ENCODE measurements at places on chromosomes 7 and 10.

DNA sequence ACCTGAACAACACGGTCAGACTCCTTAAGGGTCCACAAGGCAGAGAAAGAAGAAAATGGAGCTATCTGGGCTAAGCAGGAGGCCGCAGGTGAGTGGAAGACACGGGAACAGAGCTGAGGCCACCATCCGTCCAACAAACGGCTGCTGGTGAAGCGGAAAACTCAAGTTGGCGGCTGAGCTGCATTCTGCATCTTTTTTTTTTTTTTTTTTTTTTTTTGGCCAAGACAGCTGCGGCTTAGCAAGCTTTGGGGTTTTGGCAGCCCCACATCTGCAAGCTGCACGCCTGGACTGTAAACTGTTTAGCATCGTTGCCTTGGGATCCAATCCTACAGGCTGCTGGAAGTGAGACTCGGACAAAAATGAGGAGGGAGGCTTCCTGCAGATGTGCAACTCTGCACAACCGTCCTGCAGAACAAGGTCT is 37.4 kb downstream of the RGS10 start:
- DNase-seq, result no peak

DNA sequence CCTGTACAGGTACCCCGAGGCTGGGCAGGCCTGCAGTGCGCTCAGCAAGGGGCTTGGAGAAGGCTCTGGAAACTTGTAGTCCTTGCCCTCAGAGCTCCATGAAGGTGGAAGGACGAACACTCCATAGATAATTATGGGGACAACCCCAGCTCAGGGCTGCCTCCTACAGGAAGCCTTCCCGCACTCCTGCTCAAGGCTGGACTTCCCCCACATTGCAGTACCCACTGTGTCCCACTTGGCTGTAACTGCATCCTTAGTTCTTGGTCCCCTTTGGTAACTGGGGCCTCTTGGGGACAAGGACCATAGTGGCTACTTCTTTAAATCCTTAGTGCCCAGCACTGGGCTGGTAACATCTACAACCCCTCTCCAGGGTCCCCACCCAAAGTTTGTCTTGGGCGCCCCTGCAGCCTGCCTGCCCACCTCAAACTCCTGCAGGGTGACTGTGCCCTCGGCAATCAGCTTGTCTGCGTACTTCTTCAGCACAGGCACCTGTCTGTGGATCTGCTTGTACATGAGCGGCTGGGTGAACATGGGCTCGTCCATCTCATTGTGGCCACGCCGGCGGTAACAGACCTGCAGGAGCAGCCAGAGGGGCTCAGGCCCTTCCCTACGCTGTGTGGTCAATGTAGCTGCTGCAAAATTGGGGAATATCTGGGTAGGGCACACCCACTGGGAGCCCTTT is 17.1 kb downstream of the OGDHL start:
- no peak for DNase-seq

DNA sequence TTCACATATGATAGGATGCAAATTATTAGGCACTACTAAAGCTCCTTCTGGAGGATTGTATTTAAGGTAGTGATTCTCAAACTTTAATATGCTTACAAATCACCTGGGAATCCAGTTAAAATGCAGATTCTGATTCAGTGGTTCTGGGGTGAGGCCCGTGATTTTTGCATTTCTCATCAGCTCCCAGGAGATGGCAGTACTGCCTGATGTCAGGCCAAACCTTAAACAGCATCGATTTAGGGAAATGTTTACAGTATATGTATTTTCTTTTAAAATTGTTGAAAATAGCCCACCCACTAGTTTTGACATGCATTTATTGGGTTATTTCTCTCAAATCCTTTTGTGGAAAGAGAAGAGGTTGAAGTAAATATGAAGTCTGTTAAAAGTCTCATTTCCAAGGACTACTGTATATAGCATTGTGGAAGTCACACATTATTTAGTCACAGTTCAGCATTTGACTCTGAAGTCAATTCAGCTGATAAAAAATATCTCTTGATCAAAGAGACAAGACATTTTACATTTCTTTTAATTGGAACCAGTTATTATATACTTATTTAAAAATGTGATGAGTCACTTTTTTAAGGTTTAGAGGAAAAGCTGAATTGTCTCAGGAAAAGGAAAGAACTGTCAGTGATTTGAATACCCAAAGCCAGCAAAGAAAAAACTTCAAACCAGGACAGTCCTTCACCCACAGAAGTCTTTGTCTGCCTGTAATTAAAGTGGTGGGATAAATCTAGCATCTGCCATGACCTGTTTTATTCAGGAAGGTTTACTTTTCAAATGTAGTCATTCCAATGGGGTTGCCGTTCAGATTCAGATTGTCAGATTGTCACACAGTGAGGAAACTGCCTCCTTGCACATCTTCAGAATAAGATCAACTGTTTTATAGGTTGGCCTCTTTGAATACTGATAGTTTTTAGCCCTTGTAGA is 21.1 kb upstream of the HBP1 start:
- DNase-seq, result peak; percentile 10

DNA sequence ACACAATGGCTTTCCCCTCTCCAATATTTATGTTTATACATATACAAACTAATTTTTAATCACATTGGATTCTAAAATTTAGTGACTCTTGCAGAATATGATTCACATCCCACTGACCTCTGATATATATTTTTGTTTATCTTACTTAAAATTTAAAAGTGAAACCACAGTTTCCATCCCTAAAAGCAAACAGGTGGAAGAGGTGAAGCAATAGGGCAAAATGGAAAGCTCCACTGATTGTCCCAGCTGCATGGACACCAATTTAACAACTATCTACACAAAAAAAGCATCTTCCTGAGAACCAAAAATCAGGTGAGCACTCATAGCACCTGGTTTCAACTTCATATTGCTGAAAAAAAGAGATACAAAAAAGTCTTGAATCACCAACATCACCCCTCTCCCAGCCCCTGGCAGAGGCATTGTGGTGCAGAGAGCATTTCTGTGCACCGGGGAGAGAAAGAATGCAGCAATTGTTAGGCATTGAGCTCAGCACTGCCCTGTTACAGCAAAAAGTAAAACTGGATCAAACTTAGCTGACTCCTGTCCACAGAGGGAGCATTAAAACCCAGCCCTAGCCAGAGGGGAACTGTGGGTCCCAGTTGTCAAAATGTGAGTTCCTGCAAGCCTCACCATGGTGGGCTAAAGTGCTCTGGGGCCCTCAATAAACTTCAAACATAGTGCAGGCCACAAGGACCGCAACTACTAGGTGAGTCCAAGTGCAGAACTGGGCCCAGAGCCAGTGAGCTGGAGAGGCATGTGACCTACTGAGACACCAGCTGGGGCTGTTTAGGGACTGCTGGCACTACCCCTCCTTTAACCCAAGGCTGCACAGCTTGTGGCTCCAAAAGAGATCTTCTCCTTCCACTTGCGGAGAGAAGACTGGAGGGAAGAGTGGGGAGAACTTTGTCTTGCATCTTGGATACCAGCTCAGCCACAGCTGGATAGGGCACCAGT is 92.1 kb downstream of the SIRT1 start:
- peak; percentile 88 for DNase-seq

GRCh38 chr10:15809450-15809849 is 50.9 kb downstream of the MINDY3 start:
- DNase-seq, result no peak

DNA sequence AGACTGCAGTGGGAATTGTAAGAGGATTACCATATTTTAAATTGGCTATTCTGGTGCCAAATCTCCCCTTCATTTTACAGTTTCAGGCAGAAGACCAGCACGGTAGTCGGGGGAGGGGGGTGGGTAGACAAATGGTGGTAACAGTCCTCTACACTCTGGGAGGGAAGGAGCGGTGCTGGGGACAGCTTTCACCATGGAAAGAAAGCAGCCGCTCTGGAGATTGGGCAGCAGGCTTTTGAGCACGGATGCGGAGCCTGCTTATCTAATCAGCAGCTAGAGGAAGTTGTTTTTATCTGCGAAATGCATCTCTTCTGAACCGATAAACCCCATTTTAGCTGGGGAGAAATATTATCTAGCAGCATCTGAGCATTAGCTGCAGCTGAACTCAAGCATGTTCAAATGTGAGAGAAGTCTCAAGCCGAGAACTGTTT is 28.7 kb downstream of the IKZF1 start:
- DNase-seq, result no peak

DNA sequence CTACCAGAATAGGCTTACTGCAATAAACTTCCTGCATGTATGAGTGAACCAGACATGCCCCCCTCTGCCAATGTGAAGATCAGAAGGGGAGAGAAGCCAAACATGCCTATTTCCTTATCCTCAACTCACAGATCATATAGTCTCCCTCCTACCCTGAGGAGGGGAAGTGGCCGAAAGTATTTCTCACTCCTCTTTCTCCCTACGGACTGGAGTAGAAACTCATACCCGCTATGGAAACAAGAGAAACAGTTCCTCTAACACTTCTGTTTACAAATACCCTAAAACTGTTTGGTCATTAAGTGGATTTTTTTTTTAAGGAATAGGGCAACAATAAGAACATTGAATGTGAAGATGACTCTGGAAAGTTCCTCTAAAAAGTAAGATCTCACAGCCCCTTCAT is 31.4 kb downstream of the CCNJ start:
- DNase-seq, result no peak

- DNase-seq, result no peak
These were observed 568.3 kb downstream of the INHBA start for GRCh38 chr7:41134300-41135255.

DNA sequence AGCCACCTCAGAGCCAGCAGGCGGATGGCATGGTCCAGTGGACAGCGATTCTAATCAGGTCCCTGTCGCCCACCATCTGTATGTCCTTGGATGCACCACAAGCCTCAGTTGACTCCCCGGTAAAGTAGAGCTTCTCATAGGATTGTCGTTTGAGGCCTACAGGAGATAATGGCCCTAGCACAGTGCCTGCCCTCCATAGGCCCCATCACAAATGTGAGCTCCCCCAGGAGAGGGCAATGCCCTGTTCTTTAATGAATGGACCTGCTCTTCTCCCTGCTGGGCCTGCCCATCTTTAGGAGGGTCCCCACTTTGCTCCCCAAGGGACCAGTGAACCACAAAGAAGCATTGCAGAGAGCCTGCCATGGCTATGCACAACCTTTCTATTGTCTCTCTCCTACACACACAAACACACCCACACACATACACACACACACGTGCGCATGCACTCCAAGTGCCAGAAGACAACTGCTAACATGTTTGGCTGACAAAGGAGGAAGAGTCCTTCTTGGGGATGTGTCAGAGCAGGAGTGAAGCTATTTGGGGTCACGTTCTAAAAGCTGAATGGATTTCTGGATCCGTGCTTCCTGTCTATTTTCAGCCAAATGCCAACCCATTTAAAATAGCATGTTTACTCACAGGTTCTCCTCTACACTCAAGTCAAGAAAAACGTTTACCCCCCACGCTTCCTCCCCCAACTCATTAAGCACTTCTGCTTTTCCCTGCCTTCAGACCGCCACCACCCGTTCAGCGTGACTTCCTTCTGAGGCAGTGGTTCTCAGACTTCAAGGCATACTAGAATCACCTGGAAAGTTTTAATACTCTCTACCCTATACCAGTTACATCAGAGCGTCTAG is 196.1 kb downstream of the GRID1 start:
- no peak for DNase-seq

DNA sequence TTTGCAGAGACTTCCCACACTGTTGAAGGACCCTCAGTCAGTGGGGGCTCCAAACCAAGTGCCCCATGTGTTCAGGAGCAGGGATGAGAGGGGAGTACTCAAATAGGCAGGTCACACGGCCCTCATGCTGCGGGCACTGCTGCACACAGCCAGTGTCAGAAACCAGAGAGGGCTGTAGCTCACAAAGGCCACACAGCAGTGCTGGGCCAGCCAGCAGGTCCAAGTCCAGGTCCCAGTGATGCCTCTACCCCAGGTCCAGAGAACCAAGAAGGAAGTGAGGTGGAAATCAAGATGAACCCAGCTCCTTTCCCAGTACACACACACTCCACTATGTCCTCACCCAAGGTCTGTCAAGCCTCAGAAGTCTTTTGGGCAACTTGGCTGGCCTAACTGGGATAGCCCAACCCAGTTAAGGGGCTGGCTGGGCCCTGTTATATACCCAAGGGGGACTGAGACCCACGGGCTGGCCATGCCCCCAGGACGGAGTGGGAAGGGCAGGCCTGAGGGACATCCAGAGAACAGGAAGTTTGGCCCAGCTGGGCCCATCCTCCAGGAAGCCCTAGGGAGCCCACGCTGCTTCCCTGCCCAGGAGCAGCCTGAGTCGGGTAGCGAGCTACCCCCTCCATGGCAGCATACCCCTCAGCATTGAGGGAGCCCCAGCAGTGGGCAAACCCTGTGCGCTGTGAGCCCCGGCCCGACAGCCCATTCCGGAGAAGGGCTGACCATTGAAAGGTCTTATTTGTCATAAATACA is 24.3 kb downstream of the GRID1 start:
- DNase-seq, result no peak

- DNase-seq, result no peak
These were observed 867.6 kb downstream of the SORCS1 start for GRCh38 chr10:106296750-106297392.

GRCh38 chr10:8063935-8064334 is 9.4 kb downstream of the GATA3 start:
- DNase-seq, result no peak

DNA sequence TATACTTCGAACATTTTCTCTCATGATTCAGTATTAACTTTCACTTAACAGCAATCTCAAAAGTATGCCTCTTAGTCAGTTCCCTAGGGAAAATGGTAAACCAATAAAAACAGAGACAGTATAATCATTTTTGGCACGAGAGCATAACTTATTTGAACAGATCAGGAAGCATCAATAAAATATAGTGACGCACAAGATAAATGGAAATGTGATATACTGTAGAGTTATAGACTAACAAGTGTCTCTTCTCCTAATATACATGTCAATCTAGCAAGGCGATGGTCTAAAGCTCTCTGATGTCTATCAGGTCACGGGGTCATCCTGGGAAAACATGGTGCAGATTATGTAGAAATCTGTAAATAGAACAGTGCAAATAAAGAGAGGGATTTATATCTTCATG is 131.6 kb downstream of the HGF start:
- no peak for DNase-seq

GRCh38 chr7:155362380-155363145 is 64.9 kb downstream of the INSIG1 start:
- DNase-seq, result no peak

DNA sequence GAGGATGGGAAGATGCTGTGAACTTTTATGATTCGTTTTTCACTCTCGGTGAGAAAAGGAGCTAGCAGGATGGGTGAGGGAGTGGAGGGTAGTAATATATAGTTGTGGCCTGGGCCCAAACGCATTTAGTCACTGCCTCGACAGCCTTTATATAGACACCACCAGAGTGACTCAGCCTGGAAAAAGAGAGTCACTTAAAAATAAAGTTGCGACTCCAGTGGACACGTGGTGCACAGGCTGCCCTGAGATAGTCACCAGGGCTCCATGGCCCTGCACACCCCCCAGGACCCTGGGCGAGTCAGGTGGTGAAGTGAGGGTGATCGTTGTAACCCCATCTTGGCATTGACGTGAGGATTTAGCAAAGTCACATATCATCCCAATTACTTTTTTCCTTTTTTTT is 106.7 kb downstream of the CUX1 start:
- no peak for DNase-seq

- DNase-seq, result no peak
These were observed 47.5 kb downstream of the INHBA start for GRCh38 chr7:41655426-41655825.

GRCh38 chr10:12658526-12658925 is 309.2 kb downstream of the CAMK1D start:
- DNase-seq, result no peak

GRCh38 chr10:23198940-23199767 is 7.0 kb downstream of the PTF1A start:
- no peak for DNase-seq

- peak; percentile 22 for DNase-seq
These were observed 1.4 kb downstream of the OTUD1 start for GRCh38 chr10:23439961-23440889.

- DNase-seq, result no peak
These were observed 6.1 kb upstream of the VCL start for GRCh38 chr10:73991884-73992245.
